ENCODE measurements at places on chromosomes 3 and 15. TPM values are rescaled to one million over a fixed set of nuclear protein-coding genes. Genes with fewer than 3 reads are reported as not detected.

KBTBD13 gene
- not detected for total RNA-seq

GRIP2 gene
- 4.5 TPM for total RNA-seq

TGM5 gene
- total RNA-seq = not detected

PTX3 gene
- 2.4 TPM for total RNA-seq

EXD1 gene
- total RNA-seq = not detected
